ENCODE measurements at places on chromosomes 6 and 20.

DNA sequence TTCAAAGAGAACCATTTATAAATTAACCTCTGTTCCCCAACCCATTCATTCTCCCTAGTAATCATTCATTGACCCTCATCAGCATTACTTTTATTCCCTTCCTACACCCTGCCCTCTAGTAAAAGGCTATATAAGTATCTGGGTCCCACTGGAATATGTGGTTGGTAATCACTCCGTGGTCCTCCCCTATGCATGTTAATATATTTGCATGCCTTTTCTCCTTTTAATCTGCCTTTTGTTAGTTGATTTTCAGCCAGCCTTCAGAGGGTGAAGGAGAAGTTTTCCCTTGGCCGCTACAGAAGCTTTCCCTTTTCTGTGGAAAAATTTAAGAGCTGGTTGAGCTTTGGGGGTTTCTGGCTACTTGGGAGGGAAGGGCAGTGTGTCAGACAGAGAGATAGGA lies 585.6 kb downstream of the UTRN start:
- DNase-seq: no peak

GRCh38 chr20:61587036-61587435 lies 335.0 kb downstream of the CDH4 start:
- no peak for DNase-seq

- no peak for DNase-seq
Observed at GRCh38 chr6:13400772-13401171, 72.4 kb upstream of the TBC1D7 start.

GRCh38 chr6:25250878-25251277 lies 28.3 kb upstream of the CARMIL1 start:
- no peak for DNase-seq

DNA sequence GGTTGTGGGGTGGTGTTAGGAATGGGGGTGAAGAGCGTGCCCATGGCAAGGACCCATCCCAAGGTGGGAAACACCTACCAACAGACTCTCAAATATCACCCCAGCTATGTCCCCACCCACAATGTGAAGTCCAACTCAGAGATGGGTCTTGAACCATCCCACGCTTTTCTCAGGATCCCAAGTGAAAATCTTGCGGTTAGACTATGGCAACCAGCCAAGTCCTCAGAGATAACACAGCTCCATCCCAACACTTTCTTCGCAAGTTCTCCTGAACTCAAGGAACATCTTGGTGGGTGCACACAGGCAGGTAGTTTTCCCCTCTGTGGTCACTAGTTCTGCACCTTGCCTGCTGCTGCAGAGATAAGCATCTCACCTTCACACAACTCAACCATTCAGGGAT lies 116.0 kb downstream of the CDC5L start:
- DNase-seq: no peak

DNA sequence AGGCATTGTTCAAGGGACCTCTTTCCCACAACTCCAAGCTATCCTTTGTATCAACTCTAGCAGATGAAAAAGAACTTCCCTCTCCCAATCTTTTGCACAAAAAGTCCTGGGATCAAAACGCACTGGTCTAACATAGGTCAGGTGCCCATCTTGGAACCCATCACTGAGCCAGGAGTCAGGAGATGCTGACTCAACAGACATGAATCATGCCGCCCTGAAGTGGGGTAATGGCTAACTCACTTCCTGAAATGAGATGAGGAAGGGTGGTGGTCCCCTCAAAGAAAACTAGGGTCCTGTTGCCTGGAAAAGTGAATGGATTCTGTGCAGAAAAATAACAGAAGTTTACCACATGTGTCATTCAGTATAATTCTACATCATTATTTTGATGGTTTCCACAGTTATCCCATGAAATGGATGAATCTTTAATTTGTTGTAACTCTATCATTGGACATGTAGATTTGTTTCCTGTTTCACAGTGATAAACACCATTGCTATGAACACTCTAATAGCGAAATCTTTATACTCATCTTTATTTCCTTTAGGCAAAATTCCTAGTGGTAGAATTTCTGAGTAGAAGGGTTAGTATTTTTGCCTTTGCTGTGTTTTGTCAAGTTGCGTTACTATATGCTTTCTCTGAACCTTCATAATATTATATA lies 151.3 kb downstream of the SLC16A10 start:
- DNase-seq: no peak

GRCh38 chr6:169169941-169170582 lies 83.6 kb downstream of the THBS2 start:
- DNase-seq: no peak

- no peak for DNase-seq
Observed at GRCh38 chr6:56851541-56852259, 103.2 kb upstream of the BEND6 start.

DNA sequence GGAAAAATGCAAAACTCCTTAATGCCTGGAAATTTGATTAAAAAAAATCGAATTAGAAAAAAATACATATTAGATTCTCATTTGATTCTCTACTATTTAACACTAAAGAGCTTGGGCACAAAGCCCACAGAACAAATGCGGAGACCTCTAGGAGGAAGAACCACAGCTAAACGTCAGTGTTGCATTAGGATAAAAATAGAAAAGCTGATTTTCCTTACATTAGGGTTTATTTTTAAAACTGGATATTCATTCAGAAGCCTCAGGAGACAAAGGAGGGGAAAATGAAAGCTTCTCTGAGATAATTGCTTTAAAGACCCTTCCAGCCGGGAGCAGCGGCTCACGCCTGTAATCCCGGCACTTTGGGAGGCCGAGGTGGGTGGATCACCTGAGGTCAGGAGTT lies 77.3 kb downstream of the ECT2L start:
- DNase-seq: no peak

DNA sequence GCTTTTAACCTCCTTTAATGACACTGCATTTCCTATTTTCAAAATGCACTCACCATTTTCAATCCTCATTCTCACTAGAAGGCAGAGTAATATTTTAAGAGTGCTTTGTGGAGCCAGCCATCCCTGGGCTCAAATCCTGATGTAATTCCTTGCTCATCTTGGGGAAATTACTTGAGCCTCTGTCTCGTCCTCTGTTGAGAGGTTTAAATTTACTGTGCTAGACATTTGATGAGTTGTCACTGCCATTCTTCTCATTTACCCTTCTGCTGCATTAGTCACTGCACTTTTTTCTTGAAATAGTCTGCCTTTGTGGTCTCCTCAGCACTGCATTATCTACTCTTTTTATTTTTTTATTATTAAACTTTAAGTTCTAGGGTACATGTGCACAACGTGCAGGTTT lies 150.0 kb upstream of the HDDC2 start:
- DNase-seq: no peak

DNA sequence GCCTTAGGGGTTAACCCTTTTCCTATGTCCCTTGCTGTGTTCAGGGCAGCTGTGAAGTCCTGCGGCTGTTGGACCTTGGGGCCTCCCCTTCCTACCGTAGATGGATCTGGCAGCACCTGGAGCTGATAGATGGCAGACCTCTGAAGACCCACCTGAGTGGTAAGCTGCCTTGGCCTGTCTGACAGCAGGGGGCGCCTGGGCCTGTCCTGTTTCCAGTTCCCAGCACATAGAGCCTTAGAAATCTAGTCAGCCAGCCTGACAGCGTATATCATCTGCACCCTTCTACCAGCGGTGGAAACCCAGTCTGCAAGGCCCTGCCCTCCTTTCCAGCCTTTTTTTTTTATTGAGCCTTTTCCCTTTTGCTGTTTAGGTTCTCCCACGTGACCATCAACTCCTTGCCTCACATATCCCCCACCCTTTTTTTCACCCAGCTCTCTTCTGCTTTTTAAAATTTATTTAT lies 26.6 kb downstream of the CNBD2 start:
- peak; percentile 55 for DNase-seq

- DNase-seq: no peak
Observed at GRCh38 chr6:83767033-83767432, 58.1 kb upstream of the SNAP91 start.

- no peak for DNase-seq
Observed at GRCh38 chr6:36350082-36350481, 13.4 kb upstream of the BNIP5 start.

- no peak for DNase-seq
Observed at GRCh38 chr6:29696147-29697125, 15.5 kb upstream of the ZFP57 start.

DNA sequence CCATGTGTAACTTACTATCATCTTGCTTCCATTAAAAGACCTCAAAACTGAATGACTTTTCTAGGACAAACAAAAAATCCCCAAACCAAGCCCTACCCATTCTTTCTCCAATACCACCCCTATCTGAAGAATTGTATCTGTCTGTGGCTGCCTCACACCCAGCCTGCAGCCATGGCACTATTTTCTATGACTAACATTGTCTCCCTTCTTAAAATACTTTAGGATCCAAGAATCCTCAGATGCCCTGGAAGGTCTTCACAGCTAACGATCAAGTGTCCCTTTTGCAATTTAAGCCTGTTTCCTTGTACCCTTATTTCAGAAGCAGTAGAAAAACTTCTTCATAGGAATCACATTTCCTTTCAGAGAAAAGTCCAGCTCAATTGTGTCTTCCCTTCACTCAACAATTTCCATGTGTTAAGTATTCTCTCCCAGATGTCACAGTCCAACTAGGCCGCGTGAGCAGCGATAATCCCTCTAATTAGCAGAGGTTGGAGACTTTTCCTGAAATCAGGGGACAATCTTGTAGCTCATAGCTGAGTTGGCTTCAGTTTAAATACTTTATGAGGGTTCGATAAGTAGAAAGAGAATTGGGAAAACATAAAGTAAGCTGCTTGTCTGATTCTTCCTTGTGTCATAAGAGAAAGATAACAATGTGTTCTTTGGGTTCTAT lies 5.2 kb upstream of the MEP1A start:
- no peak for DNase-seq

DNA sequence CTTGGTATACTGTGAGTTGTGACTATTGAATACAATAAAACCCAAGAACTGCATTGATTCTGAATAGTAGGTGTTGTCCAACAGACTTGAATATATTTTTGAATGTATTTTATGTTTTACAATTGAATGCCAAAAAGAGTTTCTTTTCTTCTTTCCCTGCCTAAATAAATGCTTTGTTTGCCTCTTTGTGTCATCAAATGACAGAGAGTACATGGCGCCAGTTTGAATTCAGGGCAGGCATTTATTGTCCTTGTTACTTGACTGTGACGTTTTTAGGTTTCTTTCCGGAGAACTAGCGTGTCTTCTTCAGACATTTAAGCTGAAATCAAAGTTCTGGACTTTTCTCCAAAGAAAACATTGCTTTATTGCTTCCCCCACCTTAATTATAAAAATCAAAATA lies 16.6 kb downstream of the KIF3B start:
- DNase-seq: no peak

DNA sequence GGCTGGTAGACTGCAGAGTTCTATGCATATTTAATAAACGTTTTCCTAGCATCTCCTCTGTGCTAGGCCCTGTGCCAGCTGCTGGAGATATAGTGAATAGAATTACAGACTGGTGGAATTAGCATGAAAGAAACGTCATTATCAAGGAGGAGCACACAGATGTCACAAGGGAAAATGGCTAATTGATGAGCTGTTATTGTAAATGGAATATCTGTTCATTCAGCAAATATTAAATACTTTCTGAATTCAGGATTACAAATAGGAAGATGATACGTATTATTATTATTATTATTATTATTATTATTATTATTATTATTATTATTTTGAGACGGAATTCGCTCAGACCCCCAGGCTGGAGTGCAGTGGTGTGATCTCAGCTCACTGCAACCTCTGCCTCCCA lies 1.2 kb downstream of the AAR2 start:
- no peak for DNase-seq

DNA sequence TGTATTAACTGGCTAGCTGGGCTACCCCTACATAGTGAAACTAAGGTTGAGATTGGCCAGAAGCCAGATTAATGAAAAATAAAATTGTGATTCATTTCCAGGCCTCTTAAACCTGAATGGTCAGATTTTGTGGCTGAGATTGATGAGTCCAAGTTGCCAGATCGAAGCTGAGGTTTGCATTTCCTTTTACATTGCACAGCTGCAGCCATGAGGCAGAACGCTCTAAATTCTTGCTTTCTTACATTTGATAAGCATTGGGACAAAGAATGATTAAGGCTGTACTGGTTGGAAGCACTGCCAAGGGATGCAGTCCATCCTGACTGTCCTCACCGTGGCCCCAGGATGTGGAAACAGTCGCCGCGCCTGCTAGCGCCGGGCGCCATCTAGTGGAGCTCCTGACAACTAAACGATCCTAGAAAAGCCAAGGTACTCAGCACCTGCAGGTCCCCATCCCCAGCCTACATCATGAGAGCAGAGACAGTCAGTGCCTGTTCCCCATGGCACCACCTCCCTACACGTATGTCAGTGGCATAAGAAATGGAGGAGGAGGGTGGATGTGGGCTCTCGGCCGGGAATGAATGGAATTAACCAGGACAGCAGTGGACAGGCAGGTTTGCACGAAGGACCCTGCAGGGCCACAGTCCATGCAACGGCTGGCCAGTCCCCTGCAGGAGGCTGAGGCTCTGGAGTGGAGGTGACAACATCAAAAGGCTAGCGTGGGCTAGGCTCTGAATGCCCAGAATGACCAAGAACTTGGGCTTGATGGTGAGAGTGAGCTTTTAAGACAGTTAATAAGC lies 19.0 kb downstream of the PXDC1 start:
- no peak for DNase-seq

DNA sequence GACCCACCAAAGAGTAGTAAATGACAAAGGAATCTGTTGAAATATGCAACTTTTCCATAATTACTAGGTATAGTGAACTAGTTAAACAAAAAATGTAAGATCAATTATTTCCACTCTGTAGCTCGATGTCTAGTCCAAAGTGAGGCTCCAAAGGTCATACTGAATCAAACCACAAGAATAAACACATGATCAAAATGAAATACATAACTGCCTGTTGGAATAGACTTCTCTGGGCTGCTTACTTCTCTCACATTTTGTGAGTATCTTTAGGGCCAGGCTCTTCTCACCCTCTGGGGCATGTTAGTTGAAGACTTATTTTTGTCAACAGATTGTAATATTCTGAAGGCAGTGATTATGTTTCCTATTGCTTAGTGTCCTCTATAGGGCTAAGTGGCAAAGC lies 103.7 kb upstream of the TMEM170B start:
- DNase-seq: no peak

- no peak for DNase-seq
Observed at GRCh38 chr20:41181567-41181966, 44.2 kb downstream of the PLCG1 start.

DNA sequence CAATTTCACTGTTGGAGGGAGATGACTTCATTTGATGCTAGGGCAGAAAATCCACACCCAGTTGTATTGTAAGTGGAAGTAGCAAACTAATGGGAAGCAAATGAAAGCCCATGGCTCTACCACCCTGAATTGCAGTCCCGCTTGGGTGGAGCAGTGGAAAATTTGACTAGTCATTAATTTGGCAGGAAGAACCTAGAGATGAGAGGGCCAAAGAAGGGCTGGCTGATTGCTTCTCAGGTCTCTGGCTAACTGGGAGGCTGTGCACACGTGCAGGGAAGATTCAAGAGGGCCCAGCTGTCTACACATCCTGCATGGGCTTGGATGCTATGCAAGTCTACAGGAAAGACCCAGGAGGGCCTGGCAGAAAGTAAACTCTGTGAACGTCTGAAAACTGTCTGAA lies 466.2 kb downstream of the TFAP2A start:
- DNase-seq: no peak

- DNase-seq: no peak
Observed at GRCh38 chr6:169775321-169775720, 23.9 kb downstream of the ERMARD start.
